ENCODE measurements at places on chromosomes 3 and 15. TPM values are rescaled to one million over a fixed set of nuclear protein-coding genes. Genes with fewer than 3 reads are reported as not detected.

MEIS2 gene
- total RNA-seq = 18.7 TPM

DNA sequence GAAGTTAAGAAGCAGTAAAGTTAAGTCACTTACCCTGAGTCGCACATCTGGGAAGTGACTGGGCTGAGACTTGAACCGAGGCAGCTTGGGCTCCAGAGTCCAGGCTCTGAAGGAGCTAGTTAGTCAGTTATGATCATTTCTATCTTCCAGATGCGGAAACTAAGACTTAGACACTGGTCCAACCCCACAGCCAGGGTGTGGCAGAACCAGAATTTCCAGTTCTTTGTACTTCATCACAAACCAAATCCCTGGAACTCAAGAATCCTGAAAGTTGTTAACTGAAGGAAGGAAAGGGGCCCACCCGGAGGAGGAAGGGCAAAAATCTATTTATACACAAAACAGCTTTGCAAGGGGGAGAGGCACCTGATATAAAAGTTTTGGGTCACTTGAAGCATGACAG lies 389.9 kb downstream of the SHQ1 start:
- peaks cover 11% of the 10 kb centered on the region for H3K4me1 ChIP-seq
- no peak overlapping the region for H3K27ac ChIP-seq
- no peak for DNase-seq
- H3K27me3 ChIP-seq = no peaks in the 10 kb centered on the region
- H3K4me3 ChIP-seq = no peak overlapping the region

ACOX2 gene
- 9.8 TPM for total RNA-seq

RNU5B-1 gene
- total RNA-seq = 26.6 TPM

ATP13A5 gene
- total RNA-seq = 1.1 TPM

GRCh38 chr3:43062040-43062563 lies 43.8 kb downstream of the POMGNT2 start:
- H3K4me3 ChIP-seq = no peak overlapping the region
- H3K27ac ChIP-seq = no peak overlapping the region
- no peaks in the 10 kb centered on the region for H3K4me1 ChIP-seq
- H3K36me3 ChIP-seq = no peaks in the 10 kb centered on the region
